T-helper 2 cell (primary cell): ENCODE measurements at places on chromosomes 7 and 10.

- DNase-seq = no peak
Observed at GRCh38 chr10:287026-287709, 151.9 kb downstream of the ZMYND11 start.

DNA sequence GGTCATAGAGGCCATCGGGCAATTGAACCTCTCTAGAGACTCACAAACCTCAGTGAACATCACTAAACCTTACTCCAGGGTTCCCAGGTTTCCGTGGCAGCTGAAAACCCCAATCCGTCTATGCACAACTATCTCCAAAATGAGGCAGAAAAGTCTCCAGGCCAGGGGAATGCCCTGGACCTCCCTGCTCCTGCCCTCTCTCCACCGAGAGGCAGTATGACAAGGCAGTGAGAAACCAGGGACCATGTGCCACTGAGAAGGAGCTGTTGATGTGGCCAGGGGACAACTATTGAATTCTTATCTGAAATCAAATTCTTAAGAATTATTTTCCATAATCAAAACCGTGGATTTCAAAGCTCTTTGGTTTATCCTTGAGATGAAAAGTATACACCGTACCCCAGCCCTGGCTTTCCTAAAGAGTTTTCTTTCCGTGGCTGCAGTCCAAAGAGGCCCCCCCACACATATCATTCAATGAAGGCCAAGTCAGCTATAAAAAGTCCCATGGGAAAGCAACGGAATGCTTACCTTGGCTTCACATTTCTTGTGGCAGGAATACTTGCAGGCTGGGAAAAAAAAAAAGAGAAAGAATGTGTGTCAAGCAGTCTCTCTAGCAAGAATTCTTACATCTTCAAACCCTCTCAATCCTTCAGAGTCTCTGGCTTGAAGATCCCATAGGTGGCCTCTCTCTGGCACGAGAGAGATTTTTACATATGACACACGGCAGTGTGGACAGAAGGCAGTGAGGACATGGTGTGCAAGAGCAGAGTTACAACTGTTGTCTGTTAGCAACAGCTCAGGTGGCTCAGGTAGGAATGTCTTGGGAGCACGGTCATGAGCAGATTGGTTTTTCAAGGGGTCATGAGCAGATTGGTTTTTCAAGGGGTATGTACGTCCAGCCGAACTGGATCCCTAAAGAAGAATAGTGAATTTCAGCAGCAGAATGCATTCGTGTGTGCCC, 75.2 kb downstream of the TNS3 start:
- no peak for DNase-seq

DNA sequence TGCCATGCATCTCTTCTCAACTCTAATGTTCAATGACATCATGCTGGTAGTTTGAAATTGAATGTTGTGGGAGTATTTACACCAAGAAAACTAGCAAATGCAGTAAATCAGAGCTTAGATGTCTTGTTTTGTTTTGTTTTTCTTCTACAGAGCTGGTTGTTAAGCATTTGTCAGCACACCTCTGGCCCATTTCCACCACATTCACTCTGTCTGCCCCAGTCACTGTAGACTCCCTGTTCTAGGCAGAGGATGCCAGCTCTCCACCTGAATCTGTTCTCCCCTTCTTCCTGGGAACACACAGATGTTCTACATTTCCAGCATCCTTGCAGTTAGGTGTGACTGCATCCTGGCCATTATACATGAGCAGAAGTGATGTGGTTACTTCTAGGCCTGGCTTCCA, 4.1 kb upstream of the ARHGAP22 start:
- DNase-seq = no peak

DNA sequence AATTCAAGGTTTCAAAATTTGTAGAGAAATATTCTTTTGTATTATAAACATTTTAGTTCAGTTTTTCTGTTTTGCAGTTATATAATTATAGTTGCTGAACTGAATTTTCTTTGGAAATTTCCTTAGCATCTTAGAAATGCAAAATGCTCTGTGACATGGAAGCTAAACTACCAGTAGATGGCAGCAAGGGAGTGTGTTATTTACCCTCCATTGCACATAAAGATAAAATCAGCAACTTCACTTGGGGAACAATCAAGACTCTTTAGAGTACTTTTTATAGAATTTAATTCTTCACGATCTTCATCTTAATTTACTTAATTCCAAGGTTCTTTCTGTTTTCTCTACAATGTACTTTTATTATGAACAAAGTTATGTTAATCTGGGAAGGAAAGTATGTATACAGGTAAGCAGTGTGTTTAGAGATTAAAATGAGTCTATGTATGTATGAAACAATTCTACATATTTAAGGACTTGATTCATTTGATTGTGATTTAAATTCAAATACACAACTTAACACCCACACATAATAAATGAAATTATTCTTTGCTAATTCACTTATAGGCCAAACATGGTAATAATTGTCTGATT, 404.2 kb downstream of the THSD7A start:
- DNase-seq = no peak

DNA sequence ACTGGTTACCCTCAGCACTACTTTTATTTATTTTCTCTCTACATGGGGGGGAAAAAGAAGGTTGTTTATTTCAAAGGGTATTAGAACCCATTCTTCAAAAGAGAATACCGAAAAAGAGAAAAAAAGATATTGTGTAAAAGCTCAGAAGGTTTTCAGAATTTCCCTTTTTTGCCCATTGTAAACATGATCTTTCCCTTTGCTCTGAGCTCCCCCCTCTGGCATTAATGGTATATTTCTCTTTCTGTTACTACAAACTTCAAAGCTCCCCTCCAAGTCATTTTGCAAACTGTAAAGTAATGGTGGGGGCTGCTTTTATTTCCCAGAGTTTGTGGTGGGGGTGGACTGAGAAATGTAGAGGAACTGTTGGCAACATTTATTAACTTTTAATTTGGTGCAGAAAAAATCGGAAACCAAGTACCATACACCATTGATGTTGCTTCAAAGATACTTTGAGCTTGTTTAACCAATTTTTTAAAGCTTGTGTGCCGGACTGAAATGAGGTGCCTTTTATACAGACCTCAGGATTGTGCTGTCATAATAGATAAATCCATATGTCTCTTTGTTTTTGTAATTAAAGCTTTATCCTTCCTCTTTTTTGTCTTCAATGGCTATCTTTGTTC, 181.5 kb downstream of the EXOC4 start:
- no peak for DNase-seq

GRCh38 chr7:116231949-116232348, 21.6 kb downstream of the TES start:
- no peak for DNase-seq
